ENCODE measurements at places on chromosomes 3 and 15.

DNA sequence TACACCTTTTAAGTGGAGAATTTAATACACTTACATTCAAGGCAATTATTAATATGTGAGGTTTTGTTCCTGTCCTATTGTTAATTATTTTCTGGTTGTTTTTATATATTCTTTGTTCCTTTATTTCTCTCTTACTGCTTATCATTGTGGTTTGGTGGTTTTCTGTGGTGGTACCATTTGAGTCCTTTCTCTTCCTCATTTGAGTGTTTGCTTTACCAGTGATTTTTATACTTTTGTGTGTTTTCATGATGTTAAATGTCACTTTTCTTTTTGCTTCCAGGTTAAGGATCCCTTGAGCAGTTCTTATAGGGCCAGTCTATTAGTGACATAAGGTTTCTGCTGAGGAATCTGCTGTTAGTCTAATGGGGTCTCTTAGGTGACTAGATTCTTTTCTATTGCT, 116.5 kb downstream of the LRRK1 start:
- H3K4me3 ChIP-seq = no peak overlapping the region
- DNase-seq = no peak
- peaks cover 2% of the 10 kb centered on the region for H3K4me1 ChIP-seq
- H3K27ac ChIP-seq = no peak overlapping the region

DNA sequence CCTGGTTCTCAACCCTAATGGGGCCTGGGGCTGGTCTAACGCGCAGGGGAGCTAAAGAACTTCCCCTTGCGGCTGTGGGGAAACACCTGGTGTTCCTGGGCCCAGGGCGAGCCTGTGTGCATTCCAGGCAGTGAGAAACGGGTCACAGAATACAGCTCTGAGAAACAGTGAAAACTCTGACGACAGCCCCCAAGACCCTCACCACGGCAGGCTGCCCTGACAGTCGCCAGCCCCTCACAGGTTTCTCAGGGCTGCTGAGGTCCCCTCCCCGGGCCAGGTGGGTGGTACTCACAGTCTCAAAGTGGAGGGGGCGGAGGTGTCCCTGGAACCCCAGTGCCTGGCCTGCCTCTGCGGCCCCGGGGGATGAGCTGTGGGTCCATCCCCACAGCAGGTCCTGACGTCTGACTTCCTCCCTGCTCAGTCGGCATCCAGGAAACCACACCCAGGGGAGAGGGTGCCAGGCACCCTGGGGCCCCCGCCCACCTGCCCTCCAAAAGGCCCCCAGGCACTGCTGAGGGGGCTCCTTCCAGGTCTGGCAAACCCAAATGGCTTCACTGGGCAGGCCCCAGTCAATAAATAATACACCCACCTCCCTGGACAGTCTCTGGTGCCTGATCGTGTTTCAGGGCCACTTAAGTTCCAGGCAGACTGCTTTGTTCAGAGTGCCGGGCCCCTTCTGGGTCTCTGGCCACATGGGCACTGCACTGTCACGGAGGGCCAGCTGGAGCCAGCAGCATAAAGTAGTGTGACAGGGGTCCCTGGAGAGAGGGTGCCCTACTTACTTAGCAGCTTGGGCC, 57.7 kb downstream of the IQSEC1 start:
- no peaks in the 10 kb centered on the region for H3K27me3 ChIP-seq
- H3K27ac ChIP-seq = no peak overlapping the region
- no peaks in the 10 kb centered on the region for H3K36me3 ChIP-seq
- DNase-seq = no peak
- H3K4me1 ChIP-seq = no peaks in the 10 kb centered on the region
- H3K4me3 ChIP-seq = no peak overlapping the region

GRCh38 chr3:160180581-160181216, 44.5 kb upstream of the C3orf80 start:
- no peak overlapping the region for H3K27ac ChIP-seq
- no peaks in the 10 kb centered on the region for H3K36me3 ChIP-seq
- peaks cover 5% of the 10 kb centered on the region for H3K4me1 ChIP-seq
- no peaks in the 10 kb centered on the region for H3K27me3 ChIP-seq
- H3K4me3 ChIP-seq = no peak overlapping the region

GRCh38 chr15:23416349-23417276, 30.4 kb downstream of the GOLGA6L2 start:
- no peaks in the 10 kb centered on the region for H3K27me3 ChIP-seq
- DNase-seq = peak; percentile 65
- no peaks in the 10 kb centered on the region for H3K36me3 ChIP-seq
- no peak overlapping the region for H3K27ac ChIP-seq
- no peak overlapping the region for H3K4me3 ChIP-seq

DNA sequence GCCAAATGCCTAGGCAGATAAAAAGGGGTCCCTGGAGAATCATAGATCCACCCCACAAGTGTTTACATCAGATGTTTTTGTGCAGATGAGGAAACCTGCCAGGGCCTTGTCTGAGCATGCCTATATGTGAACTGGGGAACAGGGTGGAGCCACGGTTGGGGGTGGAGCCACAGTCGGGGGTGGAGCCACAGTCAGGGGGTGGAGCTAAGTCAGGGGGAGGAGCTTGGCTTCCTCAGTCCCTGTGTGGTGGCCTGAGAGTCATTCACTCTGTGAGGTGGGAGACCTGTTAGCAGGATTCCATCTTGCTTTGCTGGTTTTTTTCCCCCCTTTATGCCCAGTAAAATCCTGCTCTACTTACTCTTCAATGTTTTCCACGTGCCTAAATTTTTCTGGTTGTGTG, 57.8 kb upstream of the TGFBR2 start:
- peaks cover 44% of the 10 kb centered on the region for H3K4me1 ChIP-seq
- H3K36me3 ChIP-seq = no peaks in the 10 kb centered on the region
- H3K4me3 ChIP-seq = no peak overlapping the region
- peak overlapping the region; percentile 76 for H3K27ac ChIP-seq
- no peaks in the 10 kb centered on the region for H3K27me3 ChIP-seq
- DNase-seq = no peak

- no peaks in the 10 kb centered on the region for H3K4me1 ChIP-seq
- H3K36me3 ChIP-seq = no peaks in the 10 kb centered on the region
- no peak for DNase-seq
- no peaks in the 10 kb centered on the region for H3K27me3 ChIP-seq
Measured at GRCh38 chr3:128400671-128401070, 66.0 kb downstream of the DNAJB8 start.

DNA sequence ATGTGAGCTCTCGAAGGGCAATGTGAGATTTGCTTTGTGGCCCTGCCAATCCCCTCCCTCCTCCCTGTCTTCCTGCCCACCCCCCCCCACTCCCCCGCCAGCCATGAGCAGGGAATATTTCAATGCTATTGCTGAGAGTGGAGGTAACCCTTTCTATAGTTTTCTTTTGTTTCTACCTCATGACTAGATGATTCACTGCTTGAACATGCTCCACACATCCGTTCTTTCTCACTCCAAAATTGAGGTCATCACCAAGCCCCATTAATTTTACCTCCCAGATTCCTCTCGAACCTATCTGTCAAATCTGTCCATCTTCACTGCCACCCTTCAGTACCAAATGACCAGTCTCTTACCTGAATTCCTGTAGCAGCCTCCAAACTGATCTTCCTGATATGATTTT, 12.2 kb downstream of the ZNF774 start:
- H3K4me3 ChIP-seq = no peak overlapping the region
- DNase-seq = no peak
- H3K4me1 ChIP-seq = peaks cover 31% of the 10 kb centered on the region
- peak overlapping the region; percentile 86 for H3K27ac ChIP-seq
- H3K27me3 ChIP-seq = no peaks in the 10 kb centered on the region

- H3K27me3 ChIP-seq = no peaks in the 10 kb centered on the region
- peaks cover 10% of the 10 kb centered on the region for H3K4me1 ChIP-seq
- DNase-seq = no peak
- no peak overlapping the region for H3K27ac ChIP-seq
- H3K36me3 ChIP-seq = peaks cover 7% of the 10 kb centered on the region
- H3K4me3 ChIP-seq = no peak overlapping the region
Measured at GRCh38 chr3:169964176-169964575, 2.4 kb upstream of the SEC62 start.

- H3K27ac ChIP-seq = no peak overlapping the region
- no peaks in the 10 kb centered on the region for H3K4me1 ChIP-seq
- H3K27me3 ChIP-seq = peaks cover 97% of the 10 kb centered on the region
- no peak overlapping the region for H3K4me3 ChIP-seq
Measured at GRCh38 chr3:138939561-138940241, 7.2 kb downstream of the FOXL2 start.

GRCh38 chr15:85973584-85974347, 105.9 kb upstream of the AGBL1 start:
- no peak for DNase-seq
- H3K27ac ChIP-seq = no peak overlapping the region
- H3K36me3 ChIP-seq = no peaks in the 10 kb centered on the region

DNA sequence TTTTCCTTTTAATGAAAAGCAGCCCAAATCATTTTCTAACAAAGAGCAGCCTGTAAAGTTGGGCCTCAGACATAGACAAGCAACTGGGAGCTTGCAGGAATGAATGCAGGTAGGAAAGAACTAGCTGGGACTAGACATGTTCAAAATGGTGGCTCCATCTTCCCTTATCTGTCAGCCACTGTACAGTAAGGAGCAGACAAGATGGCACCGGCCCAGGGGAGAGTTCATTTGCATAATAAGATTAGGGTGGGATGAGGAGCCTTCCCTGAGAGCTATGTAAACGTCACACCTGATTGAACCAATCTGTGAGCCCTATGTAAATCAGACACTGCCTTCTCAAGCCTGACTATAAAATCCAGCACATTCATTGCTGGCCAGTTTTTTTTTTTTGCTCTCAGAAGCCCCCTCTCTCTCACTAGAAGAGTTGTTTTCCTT, 59.7 kb upstream of the GK5 start:
- no peaks in the 10 kb centered on the region for H3K27me3 ChIP-seq
- H3K27ac ChIP-seq = no peak overlapping the region
- H3K36me3 ChIP-seq = no peaks in the 10 kb centered on the region
- H3K4me1 ChIP-seq = no peaks in the 10 kb centered on the region
- no peak overlapping the region for H3K4me3 ChIP-seq
- DNase-seq = no peak

DNA sequence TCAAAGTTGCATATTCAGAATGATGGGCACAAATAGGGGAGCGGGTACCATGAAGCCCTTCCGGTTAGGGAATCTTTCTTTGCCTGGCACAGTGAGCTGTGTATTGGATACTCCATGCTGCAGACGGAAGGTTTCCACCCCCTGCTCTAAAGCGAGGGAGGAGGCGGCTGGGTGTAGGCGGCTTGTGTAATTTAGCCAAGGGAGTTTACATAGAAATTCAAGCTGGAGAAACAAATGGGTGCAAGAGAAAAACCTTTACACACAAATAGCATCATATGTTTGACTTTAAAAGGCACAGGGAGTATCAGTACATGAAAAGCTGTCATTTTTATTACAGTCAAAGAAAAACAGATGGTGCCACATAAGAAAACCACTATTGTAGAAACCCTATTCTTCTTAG, 59.3 kb upstream of the ADCY5 start:
- H3K4me3 ChIP-seq = no peak overlapping the region
- H3K27ac ChIP-seq = no peak overlapping the region
- H3K36me3 ChIP-seq = peaks cover 17% of the 10 kb centered on the region
- no peaks in the 10 kb centered on the region for H3K27me3 ChIP-seq

- no peak overlapping the region for H3K4me3 ChIP-seq
- no peaks in the 10 kb centered on the region for H3K4me1 ChIP-seq
- H3K36me3 ChIP-seq = no peaks in the 10 kb centered on the region
- H3K27me3 ChIP-seq = no peaks in the 10 kb centered on the region
- H3K27ac ChIP-seq = no peak overlapping the region
Measured at GRCh38 chr15:94040541-94041248, 190.7 kb upstream of the MCTP2 start.

DNA sequence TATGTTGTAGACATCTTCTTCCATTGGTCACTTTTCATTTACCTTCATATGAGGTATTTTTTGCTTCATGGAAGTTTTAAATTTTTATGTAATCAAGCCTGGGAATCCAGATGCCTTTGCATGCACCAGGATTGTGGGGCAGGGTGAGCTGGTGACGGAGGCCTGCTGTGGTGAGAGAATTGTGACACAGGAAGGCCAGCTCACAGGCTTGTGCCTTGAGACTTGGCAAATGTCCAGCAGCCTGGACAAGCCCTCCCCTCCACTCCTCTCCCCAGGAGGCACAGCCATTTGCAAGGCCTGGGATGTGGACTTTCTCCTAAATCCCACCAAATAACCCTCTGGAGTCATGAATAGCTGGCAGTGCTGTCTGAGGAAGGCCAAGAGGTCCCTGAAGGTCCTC, 67.4 kb downstream of the RHCG start:
- no peak for DNase-seq
- no peaks in the 10 kb centered on the region for H3K27me3 ChIP-seq
- H3K27ac ChIP-seq = no peak overlapping the region

- H3K27ac ChIP-seq = no peak overlapping the region
- no peaks in the 10 kb centered on the region for H3K27me3 ChIP-seq
- H3K4me3 ChIP-seq = peak overlapping the region; percentile 53
- H3K4me1 ChIP-seq = no peaks in the 10 kb centered on the region
Measured at GRCh38 chr3:38347421-38348200, 1.0 kb downstream of the XYLB start.

DNA sequence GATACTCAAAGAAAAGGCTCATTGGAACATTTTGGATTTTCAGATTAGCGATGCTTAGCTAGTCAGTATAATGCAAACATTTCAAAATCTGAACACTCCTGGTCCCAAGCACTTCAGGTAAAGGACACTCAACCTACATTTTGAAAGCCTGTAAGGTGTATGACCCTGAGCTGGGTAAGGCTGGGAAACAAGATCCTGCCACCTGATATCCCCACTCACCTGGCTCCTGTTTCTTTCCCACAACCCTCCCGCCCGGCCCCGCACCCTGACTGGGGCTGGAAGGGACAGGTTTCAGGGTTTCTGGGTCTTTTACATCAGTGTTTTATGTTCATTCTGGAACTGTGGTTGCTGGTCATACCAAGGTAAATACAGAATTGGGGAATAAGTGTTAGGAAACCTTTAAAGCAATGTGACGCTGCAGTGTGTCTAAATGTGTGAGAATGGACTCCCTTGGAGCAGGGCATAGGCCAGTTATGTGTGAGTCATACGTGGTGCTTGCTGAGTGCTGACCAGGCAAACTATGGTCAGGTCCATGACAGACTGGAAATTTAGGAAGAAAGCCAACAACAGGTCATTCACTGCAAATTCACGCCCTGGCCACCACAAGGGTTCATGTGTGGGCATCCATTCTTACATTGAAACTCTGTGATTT, 22.9 kb downstream of the CTXND1 start:
- H3K27me3 ChIP-seq = peaks cover 31% of the 10 kb centered on the region
- DNase-seq = no peak
- H3K4me3 ChIP-seq = no peak overlapping the region
- H3K27ac ChIP-seq = no peak overlapping the region

GRCh38 chr15:23877502-23878412, 190.7 kb upstream of the NDN start:
- peaks cover 10% of the 10 kb centered on the region for H3K27me3 ChIP-seq
- H3K4me1 ChIP-seq = no peaks in the 10 kb centered on the region
- H3K27ac ChIP-seq = no peak overlapping the region
- DNase-seq = no peak
- H3K4me3 ChIP-seq = no peak overlapping the region
- no peaks in the 10 kb centered on the region for H3K36me3 ChIP-seq

Measured in RWPE2 (cell line).